ENCODE measurements at places on chromosomes 6 and 20. TPM values are rescaled to one million over a fixed set of nuclear protein-coding genes. Genes with fewer than 3 reads are reported as not detected.

The POPDC3 gene
- 21.5 TPM for total RNA-seq

The SPTLC3 gene
- total RNA-seq = not detected

The KIAA1755 gene
- 0.18 TPM for total RNA-seq

The PRSS16 gene
- total RNA-seq = 3.3 TPM

The C20orf204 gene
- 0.29 TPM for total RNA-seq

The USP49 gene
- total RNA-seq = 1.2 TPM

The XKR7 gene
- total RNA-seq = not detected

The KIF25 gene
- 0.23 TPM for total RNA-seq

The SMIM13 gene
- 14.6 TPM for total RNA-seq

The BLCAP gene
- total RNA-seq = 49.4 TPM

The HS3ST5 gene
- not detected for total RNA-seq

The TNFRSF6B gene
- total RNA-seq = 0.78 TPM

The FUT9 gene
- not detected for total RNA-seq

The TRAPPC3L gene
- not detected for total RNA-seq

The IPCEF1 gene
- total RNA-seq = 0.10 TPM

The RAET1E gene
- 2.9 TPM for total RNA-seq

The SS18L1 gene
- 5.2 TPM for total RNA-seq

The BNIP5 gene
- total RNA-seq = 0.04 TPM

The PLA2G7 gene
- not detected for total RNA-seq

The RIPOR2 gene
- 0.69 TPM for total RNA-seq

The GPR63 gene
- 0.30 TPM for total RNA-seq

The FAM184A gene
- total RNA-seq = not detected

The DEFB127 gene
- total RNA-seq = not detected

The CNR1 gene
- 2.0 TPM for total RNA-seq

The VGLL2 gene
- total RNA-seq = not detected

The TTPAL gene
- total RNA-seq = 14.3 TPM

The TMEM217 gene
- 0.60 TPM for total RNA-seq

The GLO1 gene
- 94.2 TPM for total RNA-seq

The KCNK16 gene
- total RNA-seq = not detected

The GNMT gene
- total RNA-seq = 0.08 TPM

The EYS gene
- total RNA-seq = 0.06 TPM

The FHL5 gene
- total RNA-seq = not detected

The PGC gene
- total RNA-seq = 0.14 TPM

The SMIM29 gene
- total RNA-seq = 21.1 TPM

The KCNB1 gene
- total RNA-seq = 2.2 TPM

The ARG1 gene
- total RNA-seq = not detected

The KCNG1 gene
- 52.5 TPM for total RNA-seq

The NRN1 gene
- 0.95 TPM for total RNA-seq

The EDN3 gene
- total RNA-seq = 2.7 TPM

The BPIFB1 gene
- not detected for total RNA-seq

The SIRPD gene
- not detected for total RNA-seq
